ENCODE measurements at places on chromosomes 3 and 15.

DNA sequence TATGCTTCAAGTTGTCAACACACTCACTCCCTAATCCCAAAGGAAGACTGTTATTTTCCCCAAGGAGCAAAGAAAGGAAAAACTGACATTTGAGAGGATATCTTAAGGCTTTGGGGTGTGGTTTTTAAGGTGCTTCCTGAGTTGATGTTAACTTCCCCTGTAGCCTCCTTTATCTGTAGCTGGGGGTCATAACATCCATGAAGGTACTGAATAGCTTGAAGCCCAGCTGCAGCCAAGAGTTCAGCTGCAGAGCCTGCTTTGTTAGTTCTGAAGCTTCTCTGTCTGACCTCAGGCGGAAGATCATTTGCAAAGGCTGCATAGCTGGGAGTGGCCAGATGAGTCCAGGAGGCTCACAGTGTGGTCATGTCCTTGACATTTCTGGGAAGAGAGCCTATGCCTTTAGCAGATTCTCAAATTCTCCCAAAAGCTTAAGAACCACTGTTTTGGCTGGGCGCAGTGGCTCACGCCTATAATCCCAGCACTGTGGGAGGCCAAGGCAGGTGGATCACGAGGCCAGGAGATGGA lies 165.4 kb downstream of the SV2B start:
- no peak for DNase-seq

DNA sequence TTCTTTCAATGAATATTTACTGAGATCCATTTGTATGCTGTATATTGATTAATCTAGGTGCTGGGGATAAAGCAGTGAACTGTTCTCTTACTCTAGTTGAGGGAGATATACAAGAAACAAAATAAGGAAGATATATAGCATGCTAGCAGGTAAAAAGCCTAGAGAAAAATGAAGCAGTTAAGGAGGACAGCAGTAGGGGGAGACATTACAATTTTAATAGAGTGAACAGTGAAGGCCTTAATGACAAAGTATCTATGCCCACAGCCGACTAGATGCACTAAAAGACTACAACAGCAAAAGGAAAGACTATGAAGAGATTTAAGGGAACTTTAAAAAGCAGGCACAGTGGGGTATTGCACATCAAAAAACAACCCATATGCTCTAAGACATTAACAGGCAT lies 81.4 kb downstream of the XRN1 start:
- DNase-seq = no peak

DNA sequence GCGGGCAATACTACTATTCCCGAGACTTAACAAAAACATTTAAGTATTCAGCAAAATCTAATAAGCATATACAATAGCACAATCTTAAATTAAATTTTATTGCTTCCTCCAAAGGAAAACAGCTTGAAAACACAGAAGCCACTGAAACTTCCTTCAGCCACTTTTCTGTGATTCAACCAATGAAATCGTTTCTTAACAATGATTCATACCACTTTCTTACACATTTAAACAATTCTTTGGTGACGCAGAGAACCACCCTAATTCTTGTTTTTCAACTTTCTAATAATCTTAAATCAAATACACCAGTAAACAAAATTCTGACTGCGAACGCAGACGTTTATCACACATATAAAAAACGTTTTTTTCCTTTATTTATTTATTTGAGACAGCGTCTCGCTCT lies 4.1 kb downstream of the TJP1 start:
- DNase-seq = no peak

DNA sequence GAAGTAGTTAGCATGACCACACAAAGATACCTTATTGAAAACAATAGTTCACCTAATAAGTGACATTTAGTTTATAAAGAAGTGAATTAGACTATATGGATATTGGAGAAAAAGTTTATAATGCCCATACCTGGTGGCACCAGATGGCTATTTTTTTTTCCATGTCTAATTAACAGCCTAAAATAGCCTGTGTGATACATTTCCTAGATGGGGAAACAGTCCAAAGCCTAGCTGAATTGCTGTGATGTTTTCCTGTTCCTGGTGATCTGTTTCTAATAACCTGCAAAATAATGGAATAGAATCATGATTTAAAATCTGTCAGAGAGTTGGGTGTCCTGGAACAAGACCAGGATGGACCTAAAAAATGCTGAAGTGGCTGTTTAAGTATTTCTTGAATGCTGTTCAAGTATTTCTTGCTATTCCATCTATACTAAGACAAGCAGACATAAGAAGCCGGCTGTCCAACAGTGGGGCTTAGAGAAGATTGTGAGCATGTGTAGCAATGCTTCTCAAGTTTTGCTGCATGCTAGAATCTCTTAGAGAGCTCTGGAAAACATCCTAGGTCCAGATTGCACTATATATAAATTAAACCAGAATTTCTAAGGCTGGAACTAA lies 31.3 kb downstream of the LRRC3B start:
- no peak for DNase-seq

- DNase-seq = no peak
Observed at GRCh38 chr3:151900884-151901643, 27.6 kb downstream of the SUCNR1 start.

DNA sequence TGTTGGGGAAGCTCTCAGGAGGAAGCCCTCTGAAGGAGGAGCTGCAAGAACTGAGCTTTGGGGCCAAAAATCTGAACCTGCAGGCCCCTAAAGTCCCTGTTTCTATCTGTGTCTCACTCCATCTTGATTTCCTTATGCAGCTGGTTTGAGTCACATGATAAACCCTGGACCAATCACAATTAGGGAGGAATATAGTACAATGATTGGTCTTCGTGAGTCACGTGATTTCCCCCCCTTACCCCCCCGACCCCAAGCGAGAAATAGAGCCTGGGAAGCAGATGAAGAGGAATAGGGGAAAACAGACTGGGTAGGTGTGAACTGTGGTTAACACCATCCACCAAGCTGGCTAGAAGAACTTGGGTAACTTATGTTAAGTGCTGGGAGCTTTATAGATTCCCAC lies 12.9 kb downstream of the CRABP1 start:
- DNase-seq = no peak

DNA sequence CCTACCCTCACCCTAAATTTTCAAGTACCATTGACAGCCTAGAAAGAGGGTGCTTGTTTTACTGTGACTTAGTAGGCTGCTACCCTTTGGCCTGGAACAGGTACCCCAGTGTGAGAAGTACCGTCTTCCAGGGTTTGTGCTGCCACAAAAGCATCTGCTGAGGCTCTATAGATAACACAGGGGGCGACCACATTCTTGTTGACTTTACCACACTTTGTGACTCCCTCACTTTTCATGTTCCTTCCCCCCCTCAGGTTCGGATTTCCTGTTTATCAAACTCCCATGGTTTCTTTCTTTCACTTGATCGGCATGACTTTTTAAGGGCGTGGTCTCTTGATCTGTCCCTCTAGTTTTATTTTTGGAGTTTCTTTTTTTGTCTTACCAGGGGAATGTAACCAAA lies 23.5 kb downstream of the EXOG start:
- DNase-seq = no peak

GRCh38 chr3:102332205-102332604 lies 102.6 kb upstream of the ZPLD1 start:
- DNase-seq = no peak
